ENCODE measurements at places on chromosomes 2 and 18.

DNA sequence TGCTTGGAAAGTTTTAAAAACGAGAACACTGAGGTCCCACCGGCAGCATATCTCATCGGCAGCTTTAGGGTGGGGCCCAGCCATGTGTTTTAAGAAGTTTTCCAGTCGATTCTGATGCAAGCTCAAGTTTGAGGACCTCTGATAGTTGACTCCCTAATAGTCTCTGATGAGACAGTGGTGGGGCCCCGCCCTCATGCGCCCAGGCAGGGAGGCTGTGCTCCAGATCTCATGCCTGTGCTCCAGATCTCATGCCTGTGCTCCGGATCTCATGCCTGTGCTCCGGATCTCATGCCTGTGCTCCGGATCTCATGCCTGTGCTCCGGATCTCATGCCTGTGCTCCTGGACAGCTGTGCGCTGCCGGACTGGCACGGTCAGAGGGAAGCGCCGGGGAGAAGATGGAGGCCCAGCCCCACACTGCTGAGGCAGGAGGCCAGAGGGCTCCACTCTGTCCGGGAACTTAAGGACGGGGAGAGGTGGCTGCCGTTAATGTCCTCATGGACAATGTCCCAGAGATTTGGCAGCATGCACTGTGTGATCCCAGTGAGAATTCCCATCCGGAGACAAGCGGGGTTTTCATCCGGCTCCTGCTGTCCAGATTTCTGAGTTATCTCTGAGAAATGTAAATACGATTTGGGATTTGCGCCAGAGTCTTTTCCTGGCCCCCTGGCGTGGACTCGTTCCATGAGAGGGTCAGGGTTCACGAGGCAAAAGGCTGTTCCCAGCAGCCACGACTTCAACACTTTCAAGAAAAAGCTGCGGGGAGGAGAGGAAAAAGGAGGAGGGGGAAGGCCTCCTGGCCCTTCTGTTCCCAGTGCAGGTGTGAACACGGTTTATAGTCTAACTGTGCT, 9.4 kb upstream of the COLEC11 start:
- DNase-seq, result no peak

DNA sequence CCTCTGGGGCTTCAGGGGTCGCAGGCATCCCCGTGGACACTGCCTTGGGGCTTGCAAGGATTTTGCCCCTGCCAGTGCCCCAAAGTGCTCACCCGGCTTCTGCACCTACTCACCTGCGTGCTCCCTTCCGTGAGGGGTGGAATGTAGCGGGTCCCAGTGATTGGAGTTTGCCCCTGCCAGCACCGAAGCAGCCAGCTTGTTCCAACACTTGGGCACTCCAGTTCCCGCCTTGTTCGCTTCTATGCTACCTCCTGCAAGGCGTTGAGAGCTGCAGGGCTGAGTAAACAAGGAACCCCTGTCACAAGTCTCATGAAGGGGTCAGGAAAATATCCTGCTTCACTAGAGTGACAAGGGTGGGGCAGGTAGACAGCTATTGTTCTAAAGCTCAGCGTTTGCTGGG, 631.5 kb downstream of the EPHA4 start:
- DNase-seq, result no peak

GRCh38 chr18:36522509-36522908, 225.0 kb downstream of the FHOD3 start:
- DNase-seq, result no peak

DNA sequence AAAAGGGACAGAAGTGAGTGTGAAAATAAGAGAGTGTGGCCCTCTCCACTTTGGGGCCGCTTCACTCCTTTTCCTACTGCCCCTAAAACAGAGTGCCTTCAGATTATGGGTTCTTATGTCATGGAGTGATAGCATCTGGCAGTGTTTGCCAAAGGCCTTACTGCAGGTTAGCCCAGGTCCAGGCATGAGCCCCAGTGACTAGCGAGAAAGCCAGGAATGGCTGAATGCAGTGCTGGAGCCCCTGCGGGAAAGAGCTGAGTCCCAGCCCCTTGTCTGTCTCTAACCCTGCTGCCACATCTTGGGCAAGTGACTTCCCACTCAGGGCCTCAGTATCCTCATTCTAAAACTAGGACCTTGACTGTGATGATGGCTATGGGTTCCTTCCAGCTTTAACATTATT, 6.0 kb downstream of the IGFBP5 start:
- no peak for DNase-seq

- no peak for DNase-seq
Measured at GRCh38 chr2:240468303-240469238, 33.1 kb downstream of the GPC1 start.
